ENCODE measurements at places on chromosomes 2 and 18.

DNA sequence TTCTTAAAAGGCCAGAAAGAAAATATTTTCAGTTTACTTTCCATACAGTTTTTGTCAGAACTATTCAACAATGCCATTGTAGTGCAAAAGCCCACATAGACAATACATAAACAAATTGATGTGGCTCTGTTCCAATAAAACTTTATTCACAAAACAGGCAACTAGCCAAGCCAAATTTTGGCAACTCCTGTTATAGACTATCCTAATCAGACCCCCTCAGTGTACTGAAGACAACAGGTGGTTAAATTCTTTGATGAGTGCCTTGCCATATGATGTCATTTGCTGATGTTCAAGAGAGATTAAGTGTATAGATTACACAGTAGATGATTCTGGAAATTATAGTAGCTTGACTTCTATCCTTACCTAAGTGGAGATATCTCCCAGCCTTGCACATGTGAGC, 83.4 kb downstream of the FANCL start:
- DNase-seq = no peak

DNA sequence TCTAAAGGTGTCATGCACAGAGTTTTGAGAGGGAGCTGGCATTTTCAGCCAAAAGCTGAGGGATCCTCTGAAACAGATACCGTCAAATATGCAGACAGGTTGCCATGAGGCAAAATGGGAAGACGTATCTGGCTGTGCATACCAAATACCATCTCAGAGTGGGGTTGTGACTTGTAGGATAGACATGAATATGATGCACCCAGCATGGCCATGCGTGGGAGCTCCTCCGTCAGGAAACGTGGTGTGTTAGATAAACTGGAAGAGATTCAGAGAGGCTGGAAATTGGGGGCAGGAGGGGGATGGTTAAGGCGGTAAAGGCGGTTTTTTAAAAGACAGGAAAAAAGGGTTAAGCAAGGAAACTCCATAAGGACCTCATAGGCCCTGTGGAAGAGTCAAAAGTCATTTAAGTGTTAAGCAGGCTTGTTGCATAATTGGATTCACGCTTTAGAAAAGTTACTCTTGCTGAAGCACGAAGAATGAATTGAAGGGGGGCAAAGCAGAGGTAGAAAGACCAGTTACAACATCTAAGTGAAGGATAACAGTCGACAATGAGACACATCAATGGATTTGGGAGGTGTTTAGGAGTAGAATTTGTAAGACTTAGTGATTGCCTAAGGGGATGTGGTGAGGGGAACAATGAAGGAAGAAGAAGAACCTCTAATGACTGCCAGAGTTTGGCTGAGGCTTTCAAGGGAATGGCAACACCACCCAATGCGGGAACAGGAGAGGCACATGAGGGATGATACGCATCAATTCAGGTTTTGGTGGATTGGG, 139.6 kb upstream of the CTAGE1 start:
- no peak for DNase-seq

DNA sequence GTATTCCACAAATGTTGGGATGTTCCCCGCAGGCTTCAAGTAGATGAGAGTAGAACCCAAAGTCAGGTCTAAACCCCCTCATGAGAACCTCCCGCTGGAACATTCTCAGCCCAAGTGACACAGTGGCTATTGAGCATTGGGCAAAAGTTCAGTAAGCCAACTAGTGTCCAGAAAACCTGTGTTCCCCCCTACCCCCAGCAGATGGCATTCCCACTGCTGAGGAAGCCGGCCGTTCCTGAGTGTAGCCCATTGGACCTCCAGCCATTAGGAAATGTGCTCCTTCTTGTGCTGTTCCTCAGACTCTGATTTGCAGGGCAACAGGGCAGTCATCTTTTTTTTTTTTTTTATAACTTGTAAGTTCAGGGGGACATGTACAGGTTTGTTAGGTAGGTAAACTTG, 152.1 kb downstream of the NCK2 start:
- DNase-seq = no peak

GRCh38 chr18:10064267-10064666, 150.5 kb downstream of the VAPA start:
- no peak for DNase-seq

GRCh38 chr2:88600038-88600465, 27.2 kb downstream of the EIF2AK3 start:
- peak; percentile 4 for DNase-seq

DNA sequence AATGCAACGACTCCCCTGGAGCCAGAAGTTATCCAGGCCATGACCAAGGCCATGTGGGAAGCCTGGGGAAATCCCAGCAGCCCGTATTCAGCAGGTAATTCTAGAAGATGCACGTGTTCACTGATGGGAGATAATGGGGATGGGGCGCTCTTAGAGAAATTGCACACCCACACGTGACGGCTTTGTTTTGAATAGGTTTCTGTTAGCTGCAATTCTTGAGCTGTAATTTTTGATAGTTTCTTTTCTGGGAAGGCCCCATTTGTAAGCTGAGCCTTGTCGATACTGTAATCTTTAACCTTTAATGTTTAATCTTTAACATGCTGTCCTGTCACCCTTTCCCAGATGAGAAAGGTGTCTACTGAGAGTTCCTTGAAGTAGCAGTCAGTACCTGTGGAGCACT, 3.6 kb downstream of the SCLY start:
- DNase-seq = no peak

DNA sequence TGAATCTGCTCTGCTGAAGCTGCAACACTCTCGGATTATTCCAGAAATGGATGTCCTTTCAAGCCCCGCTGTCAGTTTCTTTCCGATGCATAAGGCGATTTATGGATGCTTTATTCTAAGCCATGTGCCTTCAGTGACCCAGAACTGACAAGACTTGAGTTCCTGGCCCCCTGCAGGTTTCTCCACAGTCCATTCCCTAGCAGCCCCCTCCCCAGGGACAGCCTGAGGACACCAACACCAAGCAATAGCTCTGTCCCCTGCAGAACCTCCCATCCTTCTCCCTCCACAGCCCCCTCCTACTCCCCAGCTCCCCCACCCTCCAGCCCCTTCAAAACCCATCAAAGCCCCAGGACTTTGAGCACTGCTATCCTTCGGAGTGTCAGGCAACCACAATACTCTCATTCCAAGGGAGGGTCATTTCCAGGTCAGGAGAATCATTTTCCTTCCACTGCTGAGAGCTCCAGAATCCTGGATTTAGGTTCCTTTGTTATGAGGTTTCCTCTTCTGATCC, 24.6 kb upstream of the SPP2 start:
- no peak for DNase-seq

GRCh38 chr2:134368009-134368817, 114.3 kb downstream of the MGAT5 start:
- DNase-seq = no peak

GRCh38 chr2:232937278-232937906, 67.3 kb downstream of the SNORC start:
- DNase-seq = no peak

GRCh38 chr2:22397847-22398246, 987.1 kb upstream of the KLHL29 start:
- DNase-seq = no peak

DNA sequence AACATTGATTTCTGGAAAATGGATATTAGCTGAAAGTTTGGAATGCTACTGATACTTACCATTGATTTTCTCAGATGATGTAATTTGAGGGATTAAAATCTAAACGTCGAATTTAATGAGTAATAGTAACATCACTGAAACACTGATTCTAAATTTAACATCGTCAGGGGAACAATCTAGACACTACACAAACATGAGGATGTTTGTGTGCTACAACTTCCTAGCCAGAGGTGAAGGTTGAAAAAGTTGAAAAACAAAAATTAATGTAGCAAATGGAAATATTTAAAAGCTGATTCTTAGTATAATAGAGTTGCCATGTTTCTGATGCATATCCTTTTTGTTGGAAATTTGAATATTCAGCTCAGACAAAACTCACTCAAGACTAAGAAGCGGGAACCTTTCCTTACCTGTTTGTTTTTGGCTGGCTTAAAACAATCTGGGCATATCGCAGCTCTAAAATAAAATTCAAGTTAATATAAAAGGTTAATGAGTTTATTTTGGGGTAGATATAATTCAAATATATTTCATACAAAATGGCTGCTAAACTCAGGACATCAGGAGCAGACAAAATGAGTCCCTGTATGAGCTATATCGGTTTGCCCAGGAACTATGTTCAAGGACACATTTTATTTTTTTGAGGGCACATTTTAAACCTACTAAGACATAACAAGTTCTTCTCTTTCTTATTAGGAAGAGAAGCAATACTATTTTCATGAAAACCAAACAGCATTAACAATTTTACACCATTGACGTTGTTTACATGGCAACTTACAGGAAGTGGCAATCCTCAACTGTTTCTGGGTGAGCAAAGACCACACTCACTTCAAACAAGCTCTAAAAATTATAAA, 52.6 kb upstream of the PEX13 start:
- no peak for DNase-seq

GRCh38 chr18:22828171-22828570, 105.0 kb upstream of the RBBP8 start:
- no peak for DNase-seq

DNA sequence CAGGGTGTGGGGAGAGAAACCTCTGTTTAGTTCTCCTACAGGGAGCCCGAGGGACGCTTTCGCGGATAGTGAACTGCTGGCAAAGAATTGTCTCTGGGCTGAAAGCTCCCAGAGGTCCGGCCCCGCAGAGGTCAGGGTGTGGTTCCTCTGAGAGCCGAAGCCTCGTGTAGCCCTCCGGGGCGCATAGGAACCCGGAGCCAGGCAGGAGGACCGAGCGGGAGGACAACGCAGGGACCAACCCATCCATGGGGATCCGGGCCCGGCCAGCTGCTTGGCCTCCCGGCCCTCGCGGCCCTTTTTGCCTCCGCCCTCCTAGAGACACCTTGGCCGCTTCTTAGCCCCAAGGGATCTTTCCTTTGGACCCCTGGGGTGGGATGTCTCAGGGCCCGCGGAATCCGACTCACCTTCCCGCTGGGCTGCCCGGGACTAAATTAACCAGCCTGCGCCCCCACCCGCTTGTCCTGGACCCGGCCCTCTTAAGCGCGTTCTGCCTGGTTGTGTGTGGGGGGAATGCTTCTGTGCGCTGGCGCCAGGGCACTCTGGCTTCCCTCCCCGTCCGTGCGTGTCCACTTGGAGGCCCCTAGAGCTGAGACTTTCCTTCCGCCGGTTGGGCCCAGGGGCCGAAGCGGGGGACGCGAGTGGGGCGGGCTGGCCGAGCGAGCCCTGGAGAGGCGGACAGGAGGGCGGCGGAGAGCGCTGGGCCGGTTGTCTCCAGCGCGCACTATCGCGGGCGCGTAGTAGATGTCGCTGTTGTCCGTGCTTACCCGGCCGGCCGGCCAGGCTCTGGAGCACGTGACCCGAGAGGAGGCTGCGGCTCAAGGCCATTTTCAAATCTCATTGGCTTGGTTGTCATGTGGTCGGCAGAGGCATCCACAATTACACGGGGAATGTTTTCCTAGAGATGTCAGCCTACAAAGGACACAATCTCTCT, at the start of gene HOXD10:
HOXD10 (plus strand) TSS at position 896 of the 931 bp plus-strand sequence. CDS start 56 bp downstream, outside the sequence.
- no peak for DNase-seq

GRCh38 chr2:212667751-212668316, 129.2 kb upstream of the ERBB4 start:
- DNase-seq = no peak

All from stimulated activated CD8-positive, alpha-beta memory T cell treated with anti-CD3 and anti-CD28 coated beads, Interleukin-15, amount 100 ng/mL, for 48 hours (primary cell).